ENCODE measurements at places on chromosomes 5 and 9.

GRCh38 chr5:163760498-163760897 is 255.1 kb downstream of the MAT2B start:
- DNase-seq: no peak

GRCh38 chr9:97806721-97807120 is 46.3 kb upstream of the FOXE1 start:
- DNase-seq: no peak

- no peak for DNase-seq
These were observed 275.7 kb upstream of the DAB2 start for GRCh38 chr5:39700523-39700922.

DNA sequence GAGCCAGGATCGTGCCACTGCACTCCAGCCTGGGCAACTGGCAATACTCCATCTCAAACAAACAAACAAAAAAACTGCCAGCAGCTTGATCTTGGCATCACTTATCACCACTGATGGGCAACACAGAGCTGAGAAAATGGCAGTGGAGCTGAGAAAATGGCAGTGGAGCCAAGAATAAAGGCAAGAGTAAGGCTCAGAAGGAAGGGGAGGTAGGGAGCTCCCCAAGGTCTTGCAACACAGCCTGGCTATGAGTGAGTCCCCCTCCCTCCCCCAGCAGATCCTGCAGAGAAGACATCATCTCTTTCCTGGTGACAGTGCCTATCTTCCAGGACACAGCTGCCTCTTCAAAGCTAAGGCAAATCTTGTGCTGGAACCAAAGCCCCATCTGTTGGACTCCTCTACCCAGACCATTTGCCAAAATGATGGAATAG is 70.3 kb downstream of the UGCG start:
- DNase-seq: no peak

DNA sequence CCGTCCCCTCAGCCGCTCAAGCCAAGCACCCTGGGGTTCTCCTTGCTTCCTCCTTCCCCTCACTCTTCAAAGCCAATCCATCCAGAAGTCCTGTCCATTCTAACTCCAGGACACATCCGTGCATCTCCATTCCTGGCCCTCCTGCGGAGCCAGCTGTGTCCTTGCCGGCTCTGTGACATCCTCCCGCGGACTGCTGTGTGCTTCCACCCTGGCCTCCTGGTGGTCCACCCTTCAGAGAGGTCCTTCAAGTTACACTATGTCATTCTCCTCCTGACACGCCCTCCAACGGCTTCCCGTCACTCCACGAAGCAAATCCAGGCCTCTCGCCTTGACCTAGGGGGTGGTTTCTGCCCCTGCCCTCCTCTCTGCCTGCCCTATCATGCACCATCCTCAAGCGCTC is 13.0 kb upstream of the SCGB3A1 start:
- DNase-seq: no peak
